ENCODE measurements at places on chromosomes 4 and X. TPM values are rescaled to one million over a fixed set of nuclear protein-coding genes. Genes with fewer than 3 reads are reported as not detected.
A peak's percentile ranks its signal among the peaks of the same experiment; 100 is the strongest.

The PPARGC1A gene
- total RNA-seq = 6.8 TPM

DNA sequence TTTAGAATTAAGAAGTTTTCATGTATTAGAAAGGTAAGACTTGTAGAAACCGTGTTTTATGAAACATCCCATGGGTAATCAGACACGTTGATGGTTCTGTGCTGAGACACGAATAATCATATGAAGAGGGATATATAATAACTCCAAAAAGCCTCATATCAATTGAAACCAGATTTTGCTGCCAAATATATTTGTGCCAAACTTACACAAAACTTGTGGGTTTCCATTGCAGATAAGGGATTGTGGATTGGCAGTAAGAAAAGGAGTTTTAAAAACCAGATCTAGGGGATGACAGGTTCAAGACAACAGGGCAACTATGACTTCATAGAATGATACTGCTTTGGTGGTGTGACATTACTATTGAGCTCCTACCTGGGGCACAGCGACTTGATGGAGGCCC, 616.1 kb downstream of the BCOR start:
- DNase-seq = no peak

- DNase-seq = no peak
Observed at GRCh38 chr4:114396808-114397207, 201.8 kb upstream of the UGT8 start.

- no peak for DNase-seq
Observed at GRCh38 chr4:67549123-67549522, 3.8 kb upstream of the CENPC start.

DNA sequence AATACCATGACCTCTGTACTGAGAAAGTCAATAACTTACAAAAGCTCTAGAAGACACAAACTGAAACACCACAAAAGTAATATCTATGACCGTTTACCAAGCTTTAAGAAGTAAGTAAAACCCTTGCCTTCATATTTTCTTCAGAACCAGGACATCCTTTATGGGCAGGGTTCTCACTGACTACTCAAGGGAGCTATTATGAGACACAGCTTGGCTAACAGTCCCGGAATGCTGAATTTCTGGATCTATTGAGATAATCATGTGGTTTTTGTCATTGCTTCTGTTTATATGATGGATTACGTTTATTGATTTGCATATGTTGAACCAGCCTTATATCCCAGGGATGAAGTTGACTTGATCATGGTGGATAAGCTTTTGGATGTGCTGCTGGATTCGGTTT, 19.9 kb upstream of the CDS1 start:
- no peak for DNase-seq

The PITX2 gene
- not detected for total RNA-seq

GRCh38 chr4:69860521-69861298, 765 bp upstream of the SULT1E1 start:
- no peak for DNase-seq

DNA sequence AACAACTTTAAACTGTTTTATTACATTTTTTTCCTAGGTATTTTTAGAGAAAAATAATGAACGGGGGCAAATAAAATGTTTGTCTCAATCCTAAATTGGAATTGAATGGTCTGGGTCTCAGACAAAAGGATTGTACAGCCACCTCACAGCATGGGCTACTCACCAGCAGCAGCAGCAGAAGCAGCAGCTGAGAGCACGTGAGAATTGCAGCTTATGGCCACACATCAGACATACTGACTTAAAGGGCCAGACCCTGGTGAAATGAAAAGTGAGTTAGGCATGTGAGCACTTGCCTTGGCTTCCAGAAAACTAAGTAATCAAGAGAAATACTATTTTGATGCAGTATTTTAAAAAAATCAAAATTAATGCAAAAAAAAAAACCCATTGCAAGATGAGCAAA, 56.6 kb downstream of the AASDH start:
- DNase-seq = no peak

GRCh38 chr4:140237616-140238350, 83.8 kb upstream of the MAML3 start:
- DNase-seq = peak; percentile 74

The FAM53A gene
- 2.5 TPM for total RNA-seq

The CFAP299 gene
- total RNA-seq = 1.4 TPM

DNA sequence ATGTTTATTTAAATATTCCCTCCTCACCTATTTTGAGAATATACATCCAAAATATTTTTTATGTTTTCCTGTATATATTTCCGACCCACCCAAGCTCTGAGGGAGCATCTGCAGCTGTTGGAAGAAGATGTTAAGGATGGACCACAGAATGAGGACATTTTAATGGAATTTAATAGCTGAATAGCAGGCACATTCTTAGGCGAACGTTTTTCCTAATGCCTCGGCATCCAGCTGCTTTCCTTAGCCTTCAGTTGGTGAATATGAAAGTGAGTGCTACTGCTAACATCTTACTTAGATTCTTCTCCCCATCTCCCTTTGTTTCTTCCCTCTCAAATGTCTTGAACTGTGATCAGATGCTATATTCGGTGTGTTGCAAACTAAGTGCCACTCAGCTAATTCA, 158.0 kb upstream of the CTSO start:
- DNase-seq = no peak

- no peak for DNase-seq
Observed at GRCh38 chr4:148634476-148634875, 192.3 kb upstream of the NR3C2 start.

The TNMD gene
- total RNA-seq = not detected

The LGI2 gene
- not detected for total RNA-seq

DNA sequence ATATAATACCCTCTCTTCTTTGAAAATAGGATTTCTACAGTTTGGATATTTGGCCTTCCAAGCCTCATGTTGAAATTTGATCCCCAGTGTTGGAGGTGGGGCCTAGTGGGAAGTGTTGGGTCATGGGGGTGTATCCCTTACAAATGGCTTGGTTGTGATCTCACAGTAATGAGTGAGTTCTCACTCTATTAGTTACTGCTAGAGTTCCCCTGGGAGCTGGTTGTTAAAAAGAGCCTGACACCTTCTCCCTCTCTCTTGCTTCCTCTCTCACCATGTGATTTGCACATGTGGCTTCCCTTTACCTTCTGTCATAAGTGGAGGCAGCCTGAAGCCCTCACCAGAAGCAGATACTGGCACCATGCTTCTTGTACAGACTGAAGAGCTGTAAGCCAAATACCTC, 73.9 kb downstream of the HDAC8 start:
- no peak for DNase-seq

- DNase-seq = no peak
Observed at GRCh38 chr4:155571184-155571944, 95.3 kb upstream of the GUCY1A1 start.

- no peak for DNase-seq
Observed at GRCh38 chr4:79472693-79473438, 64.8 kb upstream of the GK2 start.

The KLHL13 gene
- 2.2 TPM for total RNA-seq

- DNase-seq = no peak
Observed at GRCh38 chr4:108709234-108709633, 53.6 kb downstream of the ETNPPL start.

The FHDC1 gene
- 44.7 TPM for total RNA-seq

DNA sequence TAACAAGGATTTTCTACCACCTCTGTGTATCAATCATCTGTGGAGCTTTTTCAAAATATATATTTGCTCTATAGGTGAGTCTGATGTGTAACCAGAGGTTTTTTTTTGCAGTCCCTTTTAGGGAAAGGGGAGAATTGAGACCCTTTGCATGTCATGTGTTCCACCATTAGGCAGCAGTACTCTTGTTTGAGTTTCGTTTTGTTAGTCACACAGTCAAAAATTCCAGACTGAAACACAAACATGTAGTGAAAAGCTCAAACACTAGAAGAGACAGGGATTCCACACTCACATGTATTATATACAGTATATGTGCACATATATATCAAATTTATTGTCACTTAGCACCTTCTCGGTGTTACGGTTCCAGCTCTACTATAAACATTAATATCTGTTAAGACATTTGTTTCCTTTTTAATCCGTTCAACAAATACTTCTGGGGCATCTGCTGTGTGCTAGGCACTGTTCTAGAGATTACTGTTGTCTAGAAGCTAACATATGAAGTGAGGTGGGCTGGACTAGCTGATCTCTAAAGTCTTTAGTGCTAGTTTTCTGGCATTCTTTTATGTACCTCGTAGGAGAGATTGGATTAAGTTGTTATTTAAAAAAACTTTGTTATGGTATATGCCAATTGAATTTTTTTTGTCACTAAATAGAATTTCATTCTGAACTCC, 5.5 kb downstream of the USP9X start:
- DNase-seq = no peak

DNA sequence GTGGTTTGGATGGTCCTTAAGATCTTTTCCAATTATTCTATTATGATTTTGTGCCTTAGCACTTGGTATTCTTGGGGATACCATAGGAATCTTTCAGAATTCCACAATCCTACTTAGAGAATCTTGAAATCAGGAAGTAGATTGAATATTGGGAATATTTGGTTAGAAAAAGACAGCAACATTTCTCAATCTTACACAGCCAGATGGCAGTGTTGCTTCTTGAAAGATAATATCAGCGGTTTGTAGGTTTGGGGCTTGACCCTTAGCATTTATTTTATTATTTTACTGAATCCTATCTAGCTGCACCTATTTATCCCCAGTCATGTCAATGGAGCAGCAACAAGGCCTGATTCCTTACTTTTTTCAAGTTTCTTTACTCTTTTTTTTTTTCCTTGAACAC, 28.6 kb downstream of the MAGEB1 start:
- DNase-seq = no peak

The HTN1 gene
- not detected for total RNA-seq

GRCh38 chr4:70674731-70675130, 8.4 kb upstream of the JCHAIN start:
- DNase-seq = no peak

The EMCN gene
- total RNA-seq = 35.0 TPM

GRCh38 chrX:30965767-30966166, 76.7 kb upstream of the TAB3 start:
- no peak for DNase-seq

- no peak for DNase-seq
Observed at GRCh38 chrX:71953391-71953790, 42.7 kb downstream of the NHSL2 start.

The SMIM31 gene
- not detected for total RNA-seq

GRCh38 chrX:27860337-27860736, 52.5 kb downstream of the MAGEB10 start:
- no peak for DNase-seq

The PLP1 gene
- not detected for total RNA-seq

DNA sequence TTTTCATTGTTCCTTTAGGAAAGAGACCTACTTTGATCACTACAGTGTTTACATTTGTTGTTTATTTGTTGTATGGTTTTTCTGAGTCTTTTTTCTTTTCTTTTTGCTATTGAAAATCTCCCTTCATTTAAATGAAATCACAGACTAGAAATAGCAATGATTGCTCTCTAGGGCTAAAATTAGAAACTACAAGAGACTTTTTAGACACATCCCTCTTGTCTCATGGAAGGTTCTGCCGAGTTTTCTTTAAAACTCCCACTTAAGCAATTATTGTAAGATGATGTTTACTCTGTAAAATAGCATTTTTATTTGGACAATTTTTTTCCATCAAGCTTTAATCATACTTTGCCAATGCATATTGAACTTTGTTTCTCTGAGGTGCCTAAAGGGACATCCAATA, 136.6 kb downstream of the PALLD start:
- no peak for DNase-seq

- DNase-seq = no peak
Observed at GRCh38 chrX:21374163-21374993, at the start of gene CNKSR2. Gene CNKSR2 (plus strand): TSS chrX:21374418. CDS start chrX:21374898, 480 bp downstream.

The TCEAL6 gene
- total RNA-seq = not detected
